ENCODE measurements at places on chromosomes 1 and 21.

DNA sequence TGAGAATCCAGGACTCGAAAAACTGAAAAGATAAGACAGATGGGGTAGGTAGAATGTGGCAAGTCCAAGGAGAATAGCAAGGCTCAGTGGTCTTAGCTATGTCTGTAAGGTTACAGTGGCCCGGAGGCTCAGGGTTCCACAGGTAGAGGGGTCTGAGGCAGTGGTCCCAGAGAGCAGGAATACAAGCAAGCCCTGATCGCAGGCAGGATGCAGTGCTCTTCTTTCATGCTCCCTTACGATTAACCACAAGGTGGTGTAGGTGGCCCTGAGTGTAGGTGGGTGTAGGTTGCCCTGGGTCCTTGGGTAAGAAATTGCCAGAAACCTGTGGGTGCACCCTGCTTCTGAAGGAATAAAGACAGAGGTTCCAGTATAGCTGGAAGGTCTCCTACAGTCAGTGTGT is 99.1 kb upstream of the RAB3GAP2 start:
- DNase-seq: no peak

DNA sequence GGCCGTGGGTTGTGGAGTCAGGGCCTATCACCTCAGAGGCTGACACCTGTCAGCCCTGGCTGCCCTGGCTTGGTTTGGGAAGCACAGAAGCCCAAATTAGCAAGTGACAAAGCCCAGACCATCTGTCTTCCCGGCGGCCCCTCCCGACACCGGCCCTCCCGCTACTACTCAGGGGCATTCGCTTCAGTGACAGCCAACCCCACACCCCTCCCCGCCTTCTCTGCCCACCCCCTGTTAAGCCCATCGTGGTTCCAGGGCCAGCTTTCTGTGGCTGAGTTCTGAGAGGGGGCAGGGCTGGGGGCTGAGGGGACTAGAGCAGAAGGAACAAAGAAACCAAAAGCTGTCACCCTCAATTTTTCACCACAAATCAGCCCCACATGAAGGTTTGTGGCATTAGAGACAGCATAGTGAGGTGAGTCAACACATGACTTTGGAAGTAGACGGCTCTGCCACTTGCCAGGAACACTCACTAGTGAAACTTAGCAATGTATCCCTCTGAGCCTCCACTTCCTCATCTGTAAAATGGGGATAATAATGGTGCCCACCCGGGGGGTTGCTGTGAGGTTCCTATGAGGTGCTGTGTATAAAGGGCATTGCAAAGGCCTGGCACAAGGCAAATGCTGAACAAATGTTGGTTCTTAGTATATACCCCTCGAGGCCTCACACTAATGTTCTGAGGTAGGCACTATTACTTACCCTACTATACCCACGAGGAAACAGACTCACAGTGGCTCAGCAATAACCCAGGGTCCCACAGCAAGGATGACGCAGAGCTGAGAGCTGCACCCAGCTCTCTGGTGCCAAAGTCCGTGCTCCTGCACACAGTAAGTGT is 5.2 kb upstream of the TNNI1 start:
- DNase-seq: peak; percentile 66

DNA sequence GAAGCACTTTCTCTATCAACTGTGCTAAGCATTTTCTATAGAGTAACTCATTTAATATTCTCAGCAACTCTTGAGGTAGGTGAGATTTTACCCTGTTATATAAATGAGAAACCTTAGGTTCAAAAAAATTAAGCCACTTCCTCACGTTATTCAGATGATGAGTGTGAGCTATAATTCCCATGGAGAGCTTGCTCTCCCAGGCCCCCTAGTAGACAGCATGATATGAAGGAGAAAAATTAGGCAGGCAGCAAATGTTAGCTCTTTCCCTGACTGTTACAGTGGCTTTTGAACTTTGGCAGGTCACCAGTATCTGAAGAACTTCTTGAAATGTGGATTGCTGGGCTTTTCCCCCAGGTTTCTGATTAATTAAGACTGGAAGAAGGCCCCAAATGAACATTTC is 753.1 kb downstream of the NCAM2 start:
- DNase-seq: no peak

GRCh38 chr1:222792744-222793143 is 22.1 kb upstream of the DISP1 start:
- no peak for DNase-seq

GRCh38 chr1:64550510-64550909 is 80.6 kb downstream of the CACHD1 start:
- DNase-seq: no peak

GRCh38 chr1:98949166-98949565 is 55.5 kb downstream of the PLPPR5 start:
- DNase-seq: no peak
